Activated CD4-positive, alpha-beta T cell treated with anti-CD3 and anti-CD28 coated beads, Interleukin-2, amount 50 U/mL, for 1 hour (primary cell): ENCODE measurements at places on chromosomes 3 and 15.

- no peak for DNase-seq
These were observed 83.4 kb upstream of the TERB2 start for GRCh38 chr15:44873103-44873502.

- DNase-seq = no peak
These were observed 99.8 kb downstream of the TRIM69 start for GRCh38 chr15:44836094-44836493.

GRCh38 chr3:8317661-8318649 is 183.7 kb upstream of the LMCD1 start:
- DNase-seq = no peak

DNA sequence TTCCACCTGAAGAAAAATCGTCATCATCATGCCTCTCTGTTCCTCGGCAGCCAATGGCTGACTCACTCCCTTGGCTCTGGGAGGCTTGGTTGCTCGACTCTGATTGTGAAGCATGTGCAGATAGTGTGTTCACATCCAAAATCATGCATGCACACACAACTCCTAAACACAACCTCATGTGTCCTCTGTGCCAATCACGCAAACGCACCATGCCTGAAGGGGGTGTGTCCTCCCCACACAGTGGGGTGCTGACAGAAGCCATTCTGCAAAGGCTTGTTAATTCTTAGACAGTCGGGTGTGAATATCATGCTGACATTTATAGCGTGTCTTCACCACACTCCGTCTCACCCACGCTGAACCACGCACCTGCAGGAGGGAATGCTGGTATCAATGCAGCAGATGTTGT is 11.4 kb upstream of the CCDC174 start:
- no peak for DNase-seq

DNA sequence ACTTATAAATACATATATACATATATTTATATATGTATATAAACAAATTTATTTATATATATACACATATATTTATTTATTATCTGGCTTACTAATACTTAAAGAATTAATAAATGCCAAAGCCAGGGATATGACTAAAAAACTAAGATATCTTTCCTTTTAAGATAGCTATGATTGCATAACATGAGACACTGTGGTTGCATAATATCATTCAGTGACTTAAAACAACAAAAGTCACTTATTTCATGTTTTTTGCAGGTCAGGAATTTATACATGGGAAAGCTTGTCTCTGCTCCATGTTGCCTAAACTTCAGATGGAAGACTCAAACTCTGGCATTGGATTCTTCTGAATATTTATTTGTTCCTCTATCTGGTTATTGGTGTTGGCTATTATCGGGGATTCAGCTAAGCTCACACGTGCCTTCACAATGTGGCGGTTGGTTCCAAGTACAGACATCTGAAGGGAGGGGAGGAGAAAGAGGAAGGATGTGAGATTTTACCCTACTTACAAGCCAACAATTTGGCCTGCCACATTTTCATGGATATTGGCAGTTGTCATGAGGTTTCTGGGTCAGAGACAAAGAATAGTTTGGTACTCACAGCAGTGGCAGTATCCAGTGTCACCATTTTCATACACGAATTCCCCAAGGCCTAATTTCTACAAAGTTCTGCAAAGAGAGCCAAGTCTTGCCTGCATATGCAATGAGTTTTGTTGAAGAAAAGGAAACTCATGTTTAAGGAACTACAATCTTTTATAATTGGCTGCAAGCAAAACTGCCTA is 381.6 kb downstream of the EPHA3 start:
- DNase-seq = no peak

GRCh38 chr3:134423153-134423552 is 48.9 kb upstream of the AMOTL2 start:
- DNase-seq = no peak

- no peak for DNase-seq
These were observed 240.2 kb upstream of the IL12A start for GRCh38 chr3:159748425-159748824.

- no peak for DNase-seq
These were observed 114.4 kb upstream of the RPL32 start for GRCh38 chr3:12955651-12956315.

- DNase-seq = no peak
These were observed 7.7 kb upstream of the AADACL2 start for GRCh38 chr3:151726016-151726415.

GRCh38 chr15:65833501-65834205 is 35.6 kb upstream of the RAB11A start:
- DNase-seq = peak; percentile 32

DNA sequence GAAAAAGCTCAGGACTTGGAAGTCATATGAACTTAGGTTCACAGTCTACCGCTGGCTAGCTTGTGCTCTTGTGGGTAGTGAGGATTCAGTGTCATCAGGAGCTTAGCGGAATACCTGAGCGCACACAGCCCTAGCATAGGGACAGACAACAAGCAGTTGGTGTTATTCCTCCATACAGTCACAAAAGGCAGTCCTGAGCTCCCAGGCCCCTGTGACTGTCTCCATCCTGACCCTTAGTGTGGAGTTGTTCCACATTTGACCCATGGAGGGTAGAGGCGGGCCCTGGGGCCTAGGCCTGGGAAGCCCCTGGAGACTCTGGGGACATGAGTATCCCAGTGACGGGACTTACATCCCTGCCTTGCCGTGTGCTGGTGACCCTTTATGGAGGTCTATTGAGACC is 131.5 kb upstream of the PLXNA1 start:
- DNase-seq = no peak

DNA sequence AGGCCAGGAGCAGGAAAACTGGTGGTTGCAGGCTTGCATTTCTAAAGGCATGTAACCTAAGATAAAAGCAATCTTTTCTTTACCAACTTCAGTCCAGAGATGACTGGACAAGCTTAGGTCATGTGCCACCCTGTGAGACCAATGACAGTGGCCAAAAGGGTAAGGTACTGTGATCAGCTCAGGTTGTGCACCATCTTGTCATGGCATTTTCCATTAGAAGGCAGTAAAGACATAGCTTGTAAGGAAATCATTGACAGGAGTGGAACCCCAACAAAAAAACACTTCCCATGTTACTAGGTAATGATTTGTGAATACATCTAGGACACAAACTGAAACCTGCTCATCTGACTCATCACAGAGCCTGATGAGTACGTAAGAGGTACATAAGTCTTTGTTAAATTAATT is 35.2 kb downstream of the SSR3 start:
- DNase-seq = no peak

- no peak for DNase-seq
These were observed 797 bp downstream of the MAP3K13 start for GRCh38 chr3:185363662-185364203.
